ENCODE measurements at places on chromosomes 2 and 18. TPM values are rescaled to one million over a fixed set of nuclear protein-coding genes. Genes with fewer than 3 reads are reported as not detected.

DNA sequence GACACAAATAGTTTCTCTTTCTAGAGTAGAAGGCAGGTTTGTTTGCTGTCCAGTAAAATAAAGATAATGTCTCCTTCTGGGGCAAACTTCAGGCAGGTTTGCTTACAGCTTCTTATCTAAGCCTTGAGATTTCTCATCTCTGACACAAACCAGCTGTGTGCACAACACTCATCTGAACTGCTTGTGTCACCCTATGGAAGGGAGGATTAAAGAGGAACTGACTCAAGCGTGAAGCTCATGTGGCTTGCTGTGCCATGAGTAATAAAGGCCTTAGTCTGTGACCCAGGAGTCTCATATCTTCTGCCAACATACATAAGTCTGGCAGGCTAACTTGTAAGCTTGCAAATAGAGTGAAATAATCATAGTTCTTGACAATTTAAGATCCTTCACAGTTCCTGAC lies 24.2 kb upstream of the CPO start:
- no peaks in the 10 kb centered on the region for H3K36me3 ChIP-seq
- no peak overlapping the region for H3K27ac ChIP-seq
- no peak for DNase-seq
- peaks cover 5% of the 10 kb centered on the region for H3K27me3 ChIP-seq
- no peaks in the 10 kb centered on the region for H3K4me1 ChIP-seq

DNA sequence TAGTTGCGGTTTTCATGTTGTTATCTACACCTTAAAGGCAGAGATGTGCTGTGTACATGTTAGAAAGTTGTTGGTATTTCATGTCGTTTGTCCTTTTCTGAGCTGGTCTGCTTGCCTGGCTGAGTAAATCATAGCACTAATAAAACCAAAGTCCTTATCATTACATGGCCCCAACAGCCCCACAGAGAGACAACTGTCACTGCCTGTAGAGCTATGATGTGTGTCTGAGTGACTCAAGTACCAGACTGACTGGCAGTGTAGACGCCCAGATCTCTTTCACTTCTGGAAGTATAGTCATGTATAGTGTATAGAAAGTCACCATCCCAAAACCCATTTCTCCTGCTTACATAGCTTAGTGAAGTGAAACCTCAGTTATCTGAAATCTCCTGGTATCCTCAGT lies 4.3 kb downstream of the SOCS6 start:
- no peak overlapping the region for H3K27ac ChIP-seq
- H3K4me1 ChIP-seq = peaks cover 9% of the 10 kb centered on the region
- H3K4me3 ChIP-seq = no peak overlapping the region
- DNase-seq = no peak
- H3K36me3 ChIP-seq = peaks cover 4% of the 10 kb centered on the region
- H3K27me3 ChIP-seq = peaks cover 30% of the 10 kb centered on the region

- no peak for DNase-seq
- no peaks in the 10 kb centered on the region for H3K27me3 ChIP-seq
- H3K4me3 ChIP-seq = no peak overlapping the region
- H3K36me3 ChIP-seq = peaks cover 8% of the 10 kb centered on the region
Observed at GRCh38 chr2:196670342-196670741, 30.8 kb downstream of the CCDC150 start.

DNA sequence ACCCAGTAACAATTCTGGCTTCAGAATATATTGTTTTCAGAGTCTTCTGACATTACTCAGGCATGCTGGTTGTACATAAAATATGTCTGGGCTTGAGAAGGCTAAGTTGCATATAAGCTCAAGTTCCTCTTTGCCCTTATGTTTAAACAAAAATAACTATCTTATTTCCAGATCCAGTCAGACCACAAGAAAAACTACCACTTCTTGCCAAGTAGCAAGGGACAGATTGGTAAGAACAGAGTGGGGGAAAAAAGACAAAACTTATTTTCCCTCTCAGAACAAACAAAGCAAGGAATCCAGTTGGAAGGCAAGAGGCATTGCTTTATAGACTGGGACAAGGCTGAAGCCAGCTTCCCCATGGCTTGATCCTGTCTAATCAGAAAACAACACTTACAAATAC lies 1036.7 kb upstream of the CELF4 start:
- H3K27me3 ChIP-seq = no peaks in the 10 kb centered on the region
- no peak for DNase-seq
- no peaks in the 10 kb centered on the region for H3K36me3 ChIP-seq
- no peak overlapping the region for H3K4me3 ChIP-seq
- H3K4me1 ChIP-seq = no peaks in the 10 kb centered on the region
- no peak overlapping the region for H3K27ac ChIP-seq

GRCh38 chr18:77271576-77272481 lies 22.2 kb downstream of the GALR1 start:
- no peak overlapping the region for H3K27ac ChIP-seq
- no peaks in the 10 kb centered on the region for H3K4me1 ChIP-seq
- no peak overlapping the region for H3K4me3 ChIP-seq
- peaks cover 17% of the 10 kb centered on the region for H3K27me3 ChIP-seq
- peaks cover 2% of the 10 kb centered on the region for H3K36me3 ChIP-seq
- no peak for DNase-seq

DNA sequence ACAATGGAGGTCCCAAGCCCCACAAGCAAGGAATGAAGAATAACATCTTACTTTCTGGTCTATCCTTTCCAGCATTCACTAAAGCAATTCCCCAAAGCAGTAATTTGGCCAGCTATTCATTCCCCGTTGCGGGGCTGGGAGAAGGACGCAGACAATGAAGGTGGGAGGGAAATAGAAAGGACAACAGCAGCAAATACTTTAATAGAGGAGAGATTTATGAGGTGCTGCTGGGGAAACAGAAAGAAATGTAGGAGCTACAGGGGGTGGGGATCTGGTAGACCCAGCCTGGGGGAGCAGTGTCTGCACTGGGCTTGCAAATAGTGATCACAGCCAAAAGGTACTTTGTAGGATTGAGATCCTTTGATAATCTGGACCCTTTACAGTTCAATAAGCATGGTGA lies 13.9 kb upstream of the ATL2 start:
- H3K27me3 ChIP-seq = peaks cover 17% of the 10 kb centered on the region
- no peak for DNase-seq
- peaks cover 32% of the 10 kb centered on the region for H3K4me1 ChIP-seq
- no peaks in the 10 kb centered on the region for H3K36me3 ChIP-seq

DNA sequence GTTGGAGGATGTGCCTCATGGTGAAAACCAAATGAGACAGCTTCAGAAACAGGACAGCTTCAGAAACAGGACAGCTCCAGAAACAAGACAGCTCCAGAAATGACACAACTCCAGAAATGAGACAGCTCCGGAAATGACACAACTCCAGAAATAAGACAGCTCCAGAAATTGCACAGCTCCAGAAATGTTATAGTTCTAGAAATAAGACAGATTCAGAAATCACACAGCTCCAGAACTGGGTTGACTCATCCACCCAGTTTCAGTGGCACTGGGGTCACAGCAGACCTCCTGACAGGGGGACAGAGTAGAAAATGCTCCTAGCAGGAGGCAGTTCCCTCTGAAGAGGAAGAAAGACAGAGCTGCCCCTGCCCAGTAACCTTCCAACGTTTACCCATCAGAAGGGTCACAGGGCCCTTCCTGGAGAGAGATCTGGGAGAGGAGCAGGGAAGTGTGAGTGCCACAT lies 26.9 kb upstream of the COL6A3 start:
- peaks cover 64% of the 10 kb centered on the region for H3K4me1 ChIP-seq
- H3K36me3 ChIP-seq = peaks cover 6% of the 10 kb centered on the region
- peak; percentile 19 for DNase-seq
- no peaks in the 10 kb centered on the region for H3K27me3 ChIP-seq

GRCh38 chr18:49207361-49207760 lies 253.1 kb downstream of the DYM start:
- no peak for DNase-seq
- no peak overlapping the region for H3K4me3 ChIP-seq
- no peaks in the 10 kb centered on the region for H3K27me3 ChIP-seq

GRCh38 chr18:6273423-6273822 lies 141.3 kb downstream of the L3MBTL4 start:
- no peak overlapping the region for H3K4me3 ChIP-seq
- H3K4me1 ChIP-seq = peaks cover 11% of the 10 kb centered on the region
- no peak for DNase-seq
- no peaks in the 10 kb centered on the region for H3K36me3 ChIP-seq
- no peak overlapping the region for H3K27ac ChIP-seq

CD226 gene
- total RNA-seq = 134 TPM

CRACDL gene
- 0.32 TPM for total RNA-seq

GULP1 gene
- total RNA-seq = not detected

ATP6V1B1 gene
- not detected for total RNA-seq

GRCh38 chr2:18319987-18320386 lies 240.5 kb downstream of the RDH14 start:
- H3K36me3 ChIP-seq = no peaks in the 10 kb centered on the region
- no peaks in the 10 kb centered on the region for H3K4me1 ChIP-seq
- no peak for DNase-seq
- no peak overlapping the region for H3K27ac ChIP-seq
- H3K4me3 ChIP-seq = no peak overlapping the region
- H3K27me3 ChIP-seq = no peaks in the 10 kb centered on the region

AQP12A gene
- not detected for total RNA-seq

ATP6V1C2 gene
- 0.05 TPM for total RNA-seq

DNA sequence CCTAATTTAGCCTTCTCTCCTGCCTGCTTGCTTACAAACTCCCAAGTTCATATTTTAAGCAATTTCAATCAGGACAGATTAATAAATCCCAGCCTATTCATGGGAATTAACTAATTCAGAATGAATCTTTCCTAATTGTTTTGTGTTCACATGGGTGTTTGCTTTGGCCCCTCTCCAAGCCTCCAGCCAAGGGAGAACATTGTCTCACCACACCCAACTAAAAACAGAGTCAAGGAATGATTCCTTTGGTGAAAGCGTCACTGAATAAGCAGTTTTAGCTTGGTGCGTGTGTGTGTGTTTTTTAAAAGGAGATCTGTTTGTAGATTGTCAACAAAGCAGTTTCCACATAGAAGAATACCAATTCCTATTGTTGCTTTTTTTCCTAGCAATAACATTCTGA lies 43.0 kb upstream of the DSG1 start:
- no peaks in the 10 kb centered on the region for H3K4me1 ChIP-seq
- no peaks in the 10 kb centered on the region for H3K36me3 ChIP-seq
- DNase-seq = no peak
- H3K4me3 ChIP-seq = no peak overlapping the region
- no peak overlapping the region for H3K27ac ChIP-seq
- no peaks in the 10 kb centered on the region for H3K27me3 ChIP-seq

- no peak for DNase-seq
- H3K27me3 ChIP-seq = no peaks in the 10 kb centered on the region
- peaks cover 26% of the 10 kb centered on the region for H3K4me1 ChIP-seq
- H3K36me3 ChIP-seq = no peaks in the 10 kb centered on the region
- no peak overlapping the region for H3K4me3 ChIP-seq
- no peak overlapping the region for H3K27ac ChIP-seq
Observed at GRCh38 chr18:48787203-48788151, 163.3 kb downstream of the SMAD7 start.

- H3K27ac ChIP-seq = no peak overlapping the region
- peaks cover 83% of the 10 kb centered on the region for H3K27me3 ChIP-seq
- no peak for DNase-seq
- H3K4me3 ChIP-seq = no peak overlapping the region
- peaks cover 8% of the 10 kb centered on the region for H3K36me3 ChIP-seq
Observed at GRCh38 chr2:176114120-176114929, 2.3 kb upstream of the HOXD10 start.

GRCh38 chr2:181104512-181105115 lies 124.2 kb downstream of the UBE2E3 start:
- peak overlapping the region; percentile 49 for H3K27ac ChIP-seq
- peaks cover 50% of the 10 kb centered on the region for H3K4me1 ChIP-seq
- peaks cover 7% of the 10 kb centered on the region for H3K36me3 ChIP-seq
- no peak overlapping the region for H3K4me3 ChIP-seq
- DNase-seq = no peak

LYPD6B gene
- not detected for total RNA-seq

POTEJ gene
- total RNA-seq = not detected

CHMP3 gene
- 27.7 TPM for total RNA-seq

DNA sequence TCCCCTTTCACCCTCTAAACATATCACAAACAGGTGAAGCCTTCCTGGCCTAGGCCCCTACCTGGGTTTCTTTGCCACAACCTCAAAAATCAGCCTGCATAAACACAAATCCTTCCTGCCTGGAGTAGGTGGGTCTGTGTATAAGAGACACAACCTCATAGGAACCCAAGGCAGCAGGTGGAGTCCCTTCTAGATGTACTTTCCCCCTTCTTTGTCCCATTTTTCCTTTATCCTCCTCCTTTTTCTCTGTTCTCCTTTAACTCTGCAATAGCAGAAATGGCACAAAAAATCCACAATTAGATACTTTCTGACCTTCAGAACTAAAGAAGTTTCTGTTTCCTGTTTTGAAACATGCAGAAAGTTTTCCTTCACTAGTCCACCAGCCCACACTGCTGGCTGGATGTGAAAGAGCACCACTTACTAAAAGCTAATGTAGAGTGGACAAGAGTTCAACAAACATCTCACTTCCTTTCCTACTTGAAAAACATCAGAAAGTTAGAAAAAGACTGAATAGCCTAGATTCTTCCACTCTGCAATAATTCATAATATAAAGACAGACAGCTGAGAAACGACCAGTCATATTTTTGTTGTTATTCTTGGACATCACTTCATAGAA lies 11.2 kb downstream of the SLC40A1 start:
- H3K4me3 ChIP-seq = no peak overlapping the region
- peaks cover 7% of the 10 kb centered on the region for H3K4me1 ChIP-seq
- H3K27me3 ChIP-seq = no peaks in the 10 kb centered on the region
- peaks cover 3% of the 10 kb centered on the region for H3K36me3 ChIP-seq

GPR55 gene
- 0.29 TPM for total RNA-seq

DNA sequence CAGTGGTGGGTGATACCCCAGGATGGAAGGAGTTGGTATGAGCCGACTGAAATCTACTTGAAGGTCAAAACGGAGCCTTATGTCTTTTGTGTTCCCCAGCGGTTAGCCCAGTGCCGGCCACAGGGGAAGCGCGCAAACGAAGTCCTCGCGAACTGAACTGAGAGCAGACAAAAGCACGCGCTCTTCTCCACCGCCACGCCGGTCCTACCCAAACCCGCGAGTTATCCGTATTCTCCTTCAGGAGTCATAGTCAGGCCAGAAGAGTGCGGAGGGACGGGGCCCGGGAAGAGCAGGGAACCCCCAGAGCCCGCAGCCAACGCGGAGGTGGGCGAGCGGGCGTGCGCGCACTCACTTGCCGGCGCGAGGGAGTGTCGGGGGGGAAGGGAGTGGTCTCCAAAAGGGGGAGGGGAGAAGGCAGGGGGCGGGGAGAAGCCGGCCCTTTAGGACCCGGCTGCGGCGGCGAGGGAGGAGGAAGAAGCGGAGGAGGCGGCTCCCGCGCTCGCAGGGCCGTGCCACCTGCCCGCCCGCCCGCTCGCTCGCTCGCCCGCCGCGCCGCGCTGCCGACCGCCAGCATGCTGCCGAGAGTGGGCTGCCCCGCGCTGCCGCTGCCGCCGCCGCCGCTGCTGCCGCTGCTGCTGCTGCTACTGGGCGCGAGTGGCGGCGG lies at the start of gene IGFBP2:
Gene IGFBP2 (plus strand): TSS at position 469 of the 664 bp plus-strand sequence. CDS start 104 bp downstream, at position 573.
- H3K36me3 ChIP-seq = peaks cover 7% of the 10 kb centered on the region
- H3K27ac ChIP-seq = peak within 1 kb of the TSS; percentile 68
- H3K4me3 ChIP-seq = peak within 1 kb of the TSS; percentile 84
- H3K27me3 ChIP-seq = peaks cover 68% of the 10 kb centered on the region
- DNase-seq = peak; percentile 16
- H3K4me1 ChIP-seq = peaks cover 23% of the 10 kb centered on the region

ABCG5 gene
- total RNA-seq = not detected
